Stimulated activated CD8-positive, alpha-beta memory T cell treated with anti-CD3 and anti-CD28 coated beads, Interleukin-15, amount 100 ng/mL, for 4 hours (primary cell): ENCODE measurements at places on chromosomes 7 and 10.

DNA sequence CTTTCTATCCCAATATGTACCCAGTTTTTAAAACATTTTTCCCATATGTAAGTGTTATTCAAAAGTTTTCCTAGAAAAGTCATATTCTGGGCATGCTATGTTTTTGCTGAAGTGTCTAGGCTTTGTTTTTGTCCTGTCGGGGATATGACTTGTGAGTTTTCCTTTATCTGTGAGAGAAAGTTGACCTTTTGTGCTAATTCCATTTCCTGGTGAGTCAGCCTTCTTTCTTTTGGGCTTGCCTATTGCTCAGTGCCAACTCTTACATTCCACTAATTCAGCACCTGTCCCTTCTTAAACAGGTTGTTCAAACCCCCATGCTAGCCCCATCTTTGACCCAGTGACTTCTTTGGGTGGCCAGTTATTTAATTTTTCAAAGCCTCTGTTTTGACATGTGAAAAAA is 146.2 kb downstream of the AHR start:
- no peak for DNase-seq

DNA sequence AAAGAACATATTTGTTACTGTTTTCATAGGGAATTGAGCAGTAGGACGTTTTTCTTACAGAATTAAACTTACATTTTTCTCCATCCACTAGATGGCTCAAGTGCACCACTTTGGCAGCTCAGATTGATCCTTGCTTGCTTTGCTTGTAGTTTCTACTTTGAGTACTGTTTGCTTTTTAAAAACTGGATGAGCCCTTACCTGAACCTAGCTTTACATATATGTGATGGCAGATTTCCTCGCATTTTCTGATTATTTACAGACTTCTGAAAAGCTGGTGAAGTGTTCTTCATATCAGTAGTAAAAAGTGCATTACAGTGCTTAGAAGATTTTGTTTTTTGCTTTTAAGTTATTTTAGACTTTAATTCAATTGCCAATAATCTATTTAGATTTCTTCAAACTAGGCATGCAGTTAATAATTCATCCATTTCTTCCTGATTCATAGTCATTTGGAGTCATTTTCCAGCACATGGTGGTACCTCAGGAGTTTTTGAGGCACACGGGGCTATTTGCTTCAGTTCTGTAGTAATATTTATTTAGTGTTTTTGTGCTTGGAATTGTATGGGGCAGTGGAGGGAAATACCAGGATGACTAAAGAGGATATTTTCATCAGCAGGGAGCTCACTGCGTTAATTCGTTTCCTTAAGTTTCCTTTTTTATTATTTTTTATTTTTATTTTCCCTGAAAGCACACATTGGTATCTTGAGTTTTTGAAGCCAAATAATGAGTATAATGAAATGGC is 57.3 kb downstream of the MAPK8 start:
- DNase-seq = no peak

GRCh38 chr7:41205600-41205999 is 497.3 kb downstream of the INHBA start:
- no peak for DNase-seq

DNA sequence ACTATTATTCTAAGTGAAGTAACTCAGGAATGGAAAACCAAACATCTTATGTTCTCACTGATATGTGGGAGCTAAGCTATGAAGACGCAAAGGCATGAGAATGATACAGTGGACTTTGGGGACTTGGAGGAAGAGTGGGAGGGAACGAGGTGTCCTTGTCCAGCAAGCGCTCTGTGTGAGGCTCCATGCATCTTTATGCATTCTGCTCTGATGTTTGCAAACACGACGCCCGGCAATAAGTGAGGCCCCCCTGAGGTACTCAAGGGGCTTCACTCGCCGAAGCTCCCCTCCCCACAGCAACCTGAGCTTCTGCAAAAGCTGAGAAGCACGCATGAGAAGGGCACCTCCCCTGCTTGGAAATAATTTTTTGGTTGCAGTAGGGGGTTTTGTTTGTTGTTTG is 103.3 kb downstream of the LHPP start:
- no peak for DNase-seq

DNA sequence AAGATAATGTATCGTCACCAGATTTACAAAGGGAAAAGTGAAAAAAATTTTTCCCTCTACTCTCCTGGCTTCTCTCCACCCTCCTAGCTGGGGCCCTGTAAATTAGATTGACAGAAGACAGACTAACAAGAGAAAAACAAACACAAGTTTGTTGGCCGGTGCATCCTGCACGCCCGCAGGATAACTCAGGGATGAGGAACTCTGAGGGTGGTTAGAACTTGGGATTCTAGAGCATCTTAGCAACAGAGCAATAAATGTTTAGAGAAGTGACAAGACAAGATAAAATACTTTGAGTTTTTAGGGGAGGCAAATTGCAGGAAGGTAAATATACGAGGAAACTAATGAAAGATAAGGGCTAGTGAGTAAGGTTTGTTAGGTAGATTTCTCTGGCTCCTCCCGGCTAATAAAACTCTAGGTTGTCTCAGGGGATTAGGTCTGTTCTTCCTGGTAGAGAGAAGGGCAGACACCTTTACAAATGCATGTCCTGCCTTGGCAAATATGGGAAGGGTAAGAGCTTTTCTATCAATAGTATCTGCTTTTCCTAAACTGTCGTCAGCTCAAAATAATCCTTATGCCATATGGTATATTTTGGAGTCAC is 4.3 kb upstream of the UCN3 start:
- no peak for DNase-seq

DNA sequence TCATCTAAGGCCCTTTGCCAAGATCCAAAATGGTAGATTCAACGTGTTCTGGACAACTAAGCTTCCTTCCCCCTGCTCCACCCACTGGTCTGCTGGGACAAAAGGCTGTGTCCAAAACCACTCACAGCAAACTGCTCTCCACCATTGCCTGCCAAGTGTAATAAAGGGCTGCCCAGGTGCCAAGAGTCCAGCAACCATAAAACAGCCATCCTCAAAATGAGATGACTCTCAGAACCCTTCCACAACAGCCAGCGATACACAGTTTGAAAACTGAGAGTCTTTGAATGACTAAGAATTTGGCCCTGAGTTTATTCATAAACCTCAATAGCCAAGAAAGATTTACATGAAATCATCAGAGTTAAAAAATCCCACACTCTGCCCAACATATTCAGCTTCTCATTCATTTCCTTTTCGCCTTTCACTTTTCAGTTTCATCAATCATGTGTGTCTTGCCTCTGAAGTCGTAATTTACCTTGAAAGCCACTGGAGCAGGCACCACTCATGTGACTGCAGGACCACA is 658.1 kb upstream of the MGMT start:
- DNase-seq = no peak

DNA sequence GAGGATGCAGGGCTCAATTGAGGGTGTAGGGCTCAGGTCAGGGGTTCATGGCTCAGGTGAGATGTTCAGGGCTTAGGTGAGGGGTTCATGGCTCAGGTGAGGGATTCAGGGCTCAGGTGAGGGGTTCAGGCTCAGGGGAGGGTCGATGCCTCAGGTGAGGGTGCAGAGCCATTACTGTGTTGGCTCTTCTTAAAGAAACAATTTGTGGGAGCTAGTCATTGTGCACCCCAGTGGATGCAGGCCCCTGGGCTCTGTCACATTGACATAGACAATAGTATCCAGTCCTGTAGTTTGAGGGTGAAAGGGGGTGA is 86.7 kb downstream of the ADCY1 start:
- no peak for DNase-seq

GRCh38 chr10:22479419-22479818 is 134.1 kb downstream of the SPAG6 start:
- DNase-seq = no peak

GRCh38 chr10:28304032-28304571 is 1.2 kb upstream of the MPP7 start:
- DNase-seq = no peak

DNA sequence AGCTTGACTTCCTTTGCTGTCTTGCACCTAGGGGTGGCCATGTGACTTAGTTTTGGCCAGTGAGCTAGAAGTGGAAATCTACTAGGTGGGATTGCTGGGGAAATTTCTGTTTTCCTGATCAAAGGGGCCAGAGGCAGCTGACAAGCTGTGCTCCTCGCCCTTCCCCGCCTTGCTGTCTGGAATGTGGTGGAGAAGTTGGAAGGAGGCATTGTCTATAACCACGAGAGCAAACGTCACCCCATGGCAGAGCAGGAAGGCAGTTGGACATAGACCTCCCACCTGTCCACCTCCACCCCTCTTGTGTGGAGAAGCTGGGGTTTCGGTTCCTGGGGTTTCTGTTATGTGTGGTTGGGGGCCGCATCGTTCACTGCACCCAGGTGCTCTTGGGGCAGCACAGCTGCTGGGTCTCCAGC is 7.3 kb downstream of the SFRP5 start:
- no peak for DNase-seq

DNA sequence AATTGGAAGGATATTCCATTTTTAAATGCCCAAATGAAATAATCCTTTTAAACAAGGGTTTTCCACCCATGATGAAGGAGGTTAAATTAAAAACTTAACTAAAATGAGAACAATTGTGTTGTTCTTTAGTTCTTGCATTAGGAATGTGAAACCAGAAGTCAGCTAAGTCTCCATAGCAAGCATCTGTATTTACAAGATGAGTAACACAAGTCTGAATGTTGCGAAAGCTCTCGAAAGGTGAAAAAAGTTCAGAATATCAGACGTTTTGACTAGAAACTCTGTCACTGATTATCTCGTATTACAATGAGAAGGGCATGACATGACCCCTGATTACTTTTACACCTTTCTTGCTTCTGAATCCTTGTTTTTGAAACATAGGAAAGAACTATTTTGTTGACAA is 149.6 kb downstream of the BICC1 start:
- no peak for DNase-seq

DNA sequence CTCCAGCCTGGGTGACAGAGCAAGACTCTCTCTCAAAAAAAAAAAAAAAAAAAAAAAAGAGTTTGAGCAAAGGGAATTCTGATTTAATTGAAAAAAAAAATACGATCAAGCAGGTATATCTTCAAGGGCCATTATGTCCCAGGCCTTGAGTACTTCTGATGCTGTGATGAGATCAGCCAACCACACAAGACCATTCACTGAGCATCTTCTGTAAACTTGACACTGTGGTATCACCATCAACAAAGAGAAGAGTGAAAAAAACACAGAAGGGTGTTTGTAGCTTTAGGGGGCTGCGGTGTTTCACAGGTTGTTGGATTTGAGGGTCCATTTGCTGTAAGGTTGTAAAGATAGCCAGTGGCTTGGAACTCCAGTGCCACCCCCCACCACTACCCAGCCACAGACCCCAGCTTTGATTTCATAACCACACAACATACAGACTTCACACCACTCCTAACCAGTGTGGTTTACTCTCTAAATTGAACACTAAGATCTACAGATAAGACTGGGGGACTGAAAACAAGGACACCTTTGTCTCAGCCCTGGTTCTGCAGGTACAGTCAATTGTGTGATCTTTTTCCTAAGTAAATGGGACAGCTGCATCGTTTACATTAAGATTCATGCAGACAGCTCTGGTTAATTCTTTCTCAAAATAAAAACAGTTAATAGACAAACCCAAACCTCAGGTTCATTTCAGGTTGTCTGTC is 66.4 kb downstream of the CDC123 start:
- DNase-seq = no peak

- DNase-seq = no peak
Observed at GRCh38 chr7:137953665-137954470, 48.0 kb downstream of the CREB3L2 start.

DNA sequence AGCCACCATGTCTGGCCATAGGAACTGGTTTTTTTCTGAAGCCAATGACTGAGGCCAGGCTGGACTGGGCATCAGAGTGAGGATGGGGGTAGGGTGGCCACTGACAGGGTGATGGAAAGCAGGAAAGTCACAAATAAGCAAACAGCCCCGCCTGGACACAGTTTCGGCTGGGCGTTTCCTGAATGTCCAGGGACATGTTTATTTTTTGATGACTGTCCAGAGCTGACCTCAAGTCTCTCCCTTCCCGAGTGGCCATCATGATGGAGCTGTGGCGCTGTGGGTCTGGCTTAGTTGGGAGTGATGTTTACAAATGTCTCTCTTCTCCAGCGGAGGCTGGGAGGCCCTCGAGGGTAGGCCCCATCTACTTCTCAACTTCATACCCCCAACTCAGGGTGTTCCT is 37.1 kb upstream of the COMTD1 start:
- no peak for DNase-seq

DNA sequence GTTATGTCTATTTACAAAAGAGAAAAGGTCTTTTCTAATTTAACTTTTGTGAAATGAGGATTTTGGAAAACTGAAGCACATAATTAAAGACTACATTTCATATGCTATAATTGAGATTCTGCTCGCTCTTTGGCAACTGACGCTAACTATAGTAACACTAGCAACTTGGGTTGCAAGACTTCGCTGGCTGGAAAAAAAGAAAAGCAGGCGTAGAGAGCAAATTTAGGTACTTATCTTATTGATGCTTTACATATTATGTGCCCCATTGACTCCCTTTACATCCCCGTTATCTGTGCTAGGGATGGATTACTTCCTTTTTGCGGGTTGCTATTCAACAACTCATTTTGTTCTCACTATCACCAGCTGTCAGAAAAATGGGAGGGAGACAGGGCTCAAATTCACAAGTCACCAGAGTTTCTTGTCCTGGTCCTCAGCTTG is 10.5 kb downstream of the SEMA3C start:
- DNase-seq = no peak

GRCh38 chr10:78972160-78972946 is 96.4 kb upstream of the ZMIZ1 start:
- DNase-seq = no peak

GRCh38 chr7:5423976-5424748 is 528 bp upstream of the TNRC18 start:
- no peak for DNase-seq

DNA sequence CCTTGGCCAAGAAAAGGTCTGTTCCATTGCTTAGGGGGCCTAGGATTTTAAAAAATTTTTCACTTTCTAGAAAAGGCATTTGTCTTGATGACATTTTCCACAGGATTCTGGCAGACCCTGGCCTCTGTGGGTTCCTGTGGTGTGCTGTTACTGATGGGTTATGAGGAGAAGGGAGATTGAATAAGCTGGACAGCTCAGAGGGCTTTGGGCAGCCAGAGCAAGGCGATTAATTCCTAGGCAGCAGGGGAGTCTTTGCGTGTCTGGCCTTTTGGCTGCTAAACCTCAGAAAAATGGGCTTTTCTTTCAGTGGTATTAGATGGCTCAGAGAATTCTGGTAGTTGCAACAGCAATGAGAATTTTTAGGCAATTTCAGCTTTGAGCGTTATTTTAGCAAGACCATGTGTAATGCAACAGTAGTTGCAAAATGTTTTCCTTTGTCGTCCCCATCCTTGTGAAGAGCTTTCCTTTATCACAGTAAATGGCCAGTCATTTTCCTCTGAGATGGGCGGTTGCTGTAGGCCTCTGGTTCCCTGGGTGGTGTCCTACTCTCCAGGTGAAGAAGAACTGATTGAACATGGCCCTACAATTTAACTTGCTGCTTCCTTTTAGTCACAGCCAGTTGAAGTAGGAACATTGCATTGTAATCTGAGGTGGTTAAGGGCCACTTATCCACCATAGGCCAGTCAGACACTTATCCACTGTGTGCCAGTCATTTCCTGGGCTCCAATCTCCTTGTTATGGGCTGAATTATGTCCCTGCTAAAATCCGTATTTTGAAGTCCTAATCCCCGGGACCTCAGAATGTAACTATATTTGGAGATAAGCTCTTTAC is 43.2 kb downstream of the SH2D4B start:
- no peak for DNase-seq

- no peak for DNase-seq
Observed at GRCh38 chr10:76394707-76395042, 963.3 kb downstream of the LRMDA start.

GRCh38 chr10:15155978-15156656 is 12.4 kb downstream of the NMT2 start:
- no peak for DNase-seq

- no peak for DNase-seq
Observed at GRCh38 chr10:86220626-86221025, 146.0 kb downstream of the GRID1 start.

- DNase-seq = no peak
Observed at GRCh38 chr7:3439333-3440030, 138.4 kb downstream of the SDK1 start.
